Chondrocyte (in vitro differentiated cells): ENCODE measurements at places on chromosomes 16 and 17.

DNA sequence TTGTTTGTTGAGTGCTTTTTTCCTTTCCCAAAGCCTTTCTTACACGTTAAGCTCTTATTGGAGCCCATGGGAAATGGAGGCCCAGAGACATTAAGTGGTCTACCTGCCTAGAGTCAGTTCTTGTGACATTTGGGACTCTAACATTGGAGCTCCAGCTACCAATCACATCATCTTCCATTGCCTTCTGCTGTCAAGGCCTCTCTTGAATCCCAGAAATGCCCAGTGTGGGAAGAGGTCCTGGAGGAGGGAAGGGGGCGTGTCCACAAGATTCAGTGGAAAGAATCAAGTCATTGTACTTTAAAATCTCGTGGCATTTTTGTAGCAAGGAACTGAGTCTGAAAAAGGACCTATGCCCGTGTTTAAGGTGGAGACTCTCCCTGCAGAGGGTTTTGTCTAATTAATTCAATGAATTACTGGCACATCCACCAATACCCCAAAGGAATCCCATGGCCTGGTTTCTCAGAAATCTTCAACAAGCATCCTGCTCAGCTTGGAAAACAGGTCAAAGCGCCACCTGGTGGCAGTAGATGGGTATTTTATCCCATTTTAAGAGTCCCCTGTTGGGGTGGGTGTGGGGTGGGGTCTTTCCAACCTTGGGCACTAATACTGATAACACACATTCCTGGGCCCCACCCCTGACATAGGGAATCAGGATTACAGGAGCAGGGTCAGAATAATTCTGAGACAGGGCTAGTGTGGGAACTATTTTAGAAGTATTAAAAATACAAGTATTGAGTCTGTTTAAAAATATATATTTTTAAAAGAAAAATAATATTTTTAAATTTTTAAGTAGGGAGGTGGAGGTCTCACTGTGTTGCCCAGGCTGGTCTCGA is 24.6 kb downstream of the GPT2 start:
- no peak for DNase-seq

DNA sequence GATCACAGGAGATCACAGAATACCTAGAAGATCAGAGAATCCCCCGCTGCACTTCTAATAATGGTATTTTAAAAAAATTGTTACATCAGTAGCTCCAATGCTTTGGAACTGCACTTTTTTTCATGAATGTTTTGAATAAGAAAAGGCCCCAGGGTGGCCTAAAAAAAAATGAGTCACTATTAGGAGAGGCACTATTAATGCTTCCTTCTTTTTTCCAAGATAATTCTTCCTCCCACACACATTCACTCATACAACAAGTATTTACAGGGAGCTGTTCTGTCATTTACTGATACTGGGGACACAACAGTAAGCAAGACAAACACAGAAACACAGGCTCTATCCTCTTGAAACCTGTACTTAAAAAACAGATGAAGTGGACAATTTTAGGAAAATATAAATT is 675 bp upstream of the PDZD9 start:
- DNase-seq, result no peak

GRCh38 chr16:84088695-84089395 is 27.9 kb downstream of the MBTPS1 start:
- no peak for DNase-seq

DNA sequence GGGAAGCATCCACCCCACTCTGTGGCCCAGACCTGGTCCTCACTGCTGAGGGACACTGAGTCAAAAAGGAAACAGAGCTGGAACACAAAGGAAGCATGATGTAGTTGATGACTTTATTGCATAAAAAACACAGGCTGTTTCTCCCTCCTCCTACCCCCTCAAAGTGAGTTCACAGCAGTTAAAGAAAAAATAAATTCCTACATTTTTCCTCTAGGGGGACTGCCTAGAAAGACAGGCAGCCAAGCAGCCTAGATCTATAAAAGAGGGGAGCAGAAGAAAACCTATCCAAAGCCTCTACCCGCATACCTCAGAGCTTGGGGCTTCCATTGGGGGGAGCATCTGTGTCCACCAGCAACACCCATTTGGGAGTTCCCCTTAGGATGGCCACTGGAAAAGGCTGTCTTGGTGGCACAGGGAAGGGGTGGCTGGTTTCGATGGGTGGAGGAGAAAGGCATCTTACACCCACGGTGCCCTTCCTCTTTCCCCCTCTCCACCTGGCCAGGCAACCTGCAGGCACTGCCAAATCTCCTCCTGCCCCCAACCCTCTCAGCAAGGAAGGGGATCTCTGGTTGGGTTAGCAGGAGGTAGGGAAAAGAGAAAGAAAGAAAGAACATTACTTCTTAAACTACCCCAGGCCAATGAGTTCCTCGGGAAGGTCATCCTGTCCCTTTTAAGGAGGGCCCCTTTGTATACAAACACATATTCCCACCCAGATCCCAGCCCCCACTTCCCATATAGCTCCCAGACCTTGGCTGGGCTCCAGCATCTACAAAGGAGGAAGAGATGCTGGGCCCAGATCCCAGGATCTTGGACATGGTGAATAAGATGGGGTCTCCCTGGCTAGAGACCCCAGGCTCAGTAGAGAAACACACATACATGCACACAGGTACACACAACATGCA is 4.0 kb upstream of the SCRN2 start:
- DNase-seq, result no peak

GRCh38 chr16:12600116-12600515 is 203.6 kb downstream of the CPPED1 start:
- DNase-seq, result no peak

GRCh38 chr17:60077672-60078519 is 825 bp downstream of the HEATR6 start:
- no peak for DNase-seq

DNA sequence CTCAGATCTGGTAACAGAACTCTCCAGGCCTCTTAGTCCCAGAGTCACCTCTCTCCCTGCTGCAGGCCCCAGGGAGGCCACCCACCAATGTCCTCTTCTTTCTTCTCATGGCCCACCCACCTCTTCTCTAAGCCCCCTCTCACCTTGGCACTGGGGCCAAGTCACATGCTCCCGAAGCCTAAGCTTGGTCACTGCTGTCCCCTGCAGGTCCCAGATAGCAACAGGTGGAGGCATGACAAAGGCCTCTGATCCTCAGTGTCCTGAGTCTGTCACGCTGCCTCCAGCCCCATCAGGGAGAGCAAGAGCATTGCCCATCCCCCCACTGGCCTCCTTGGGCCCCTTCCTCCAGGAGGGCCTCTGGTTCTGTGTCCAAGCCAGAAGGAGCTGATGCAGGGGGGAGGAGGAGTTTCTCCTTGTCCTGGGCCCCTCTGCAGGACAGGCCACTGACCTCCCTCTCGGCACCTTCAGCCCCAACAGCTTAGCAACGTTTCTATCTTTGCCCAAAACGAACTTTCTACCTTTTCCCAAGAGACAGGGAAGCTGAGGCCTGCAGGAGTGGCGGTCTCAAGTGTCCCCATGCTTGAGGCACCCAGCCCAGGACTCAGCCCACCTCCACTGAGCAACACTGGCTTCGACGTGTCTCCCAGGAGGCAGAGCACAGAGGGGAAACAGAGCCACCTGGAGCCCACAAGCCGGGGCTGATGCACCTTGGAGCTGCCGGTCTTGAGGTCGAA is 8.6 kb downstream of the P2RX1 start:
- no peak for DNase-seq

DNA sequence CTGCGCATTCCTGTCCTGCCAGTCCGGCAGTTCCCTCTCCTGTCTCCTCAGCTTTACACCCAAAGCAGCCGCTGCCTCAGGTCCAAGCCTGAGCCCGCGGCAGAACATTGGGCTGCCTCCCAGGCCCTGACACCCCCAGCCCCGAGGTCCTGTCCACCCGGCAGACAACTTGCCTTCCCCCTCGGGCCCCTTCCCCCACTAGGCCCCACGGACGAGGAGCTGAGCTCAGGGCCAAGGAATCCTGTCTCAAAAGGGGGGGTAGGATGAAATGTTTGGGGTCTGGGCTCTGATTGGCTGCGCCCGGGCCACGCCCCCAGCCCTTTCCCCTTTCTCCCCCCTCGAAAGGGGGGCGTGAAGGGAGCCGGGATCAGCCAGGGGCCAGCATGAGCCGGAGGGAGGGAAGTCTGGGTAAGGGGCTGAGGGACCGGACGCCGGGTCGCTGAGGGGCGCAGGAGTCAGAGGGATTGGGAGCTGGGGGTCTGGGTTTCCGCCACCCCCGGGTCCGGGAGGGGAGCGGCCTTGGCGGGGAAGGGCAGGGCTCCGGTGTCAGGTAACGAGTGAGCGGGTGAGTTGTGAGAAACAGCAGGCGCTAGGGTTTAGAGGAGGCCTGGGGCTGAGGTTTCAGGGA is at the start of gene CTF1:
TSS of gene CTF1 (plus strand) at position 354 of the 628 bp plus-strand sequence. CDS start at position 384, 30 bp downstream.
- DNase-seq, result peak; percentile 90

- no peak for DNase-seq
Observed at GRCh38 chr17:39352986-39353385, 48.4 kb downstream of the FBXL20 start.

GRCh38 chr17:58517378-58517927 is 3.0 kb upstream of the MTMR4 start:
- no peak for DNase-seq

DNA sequence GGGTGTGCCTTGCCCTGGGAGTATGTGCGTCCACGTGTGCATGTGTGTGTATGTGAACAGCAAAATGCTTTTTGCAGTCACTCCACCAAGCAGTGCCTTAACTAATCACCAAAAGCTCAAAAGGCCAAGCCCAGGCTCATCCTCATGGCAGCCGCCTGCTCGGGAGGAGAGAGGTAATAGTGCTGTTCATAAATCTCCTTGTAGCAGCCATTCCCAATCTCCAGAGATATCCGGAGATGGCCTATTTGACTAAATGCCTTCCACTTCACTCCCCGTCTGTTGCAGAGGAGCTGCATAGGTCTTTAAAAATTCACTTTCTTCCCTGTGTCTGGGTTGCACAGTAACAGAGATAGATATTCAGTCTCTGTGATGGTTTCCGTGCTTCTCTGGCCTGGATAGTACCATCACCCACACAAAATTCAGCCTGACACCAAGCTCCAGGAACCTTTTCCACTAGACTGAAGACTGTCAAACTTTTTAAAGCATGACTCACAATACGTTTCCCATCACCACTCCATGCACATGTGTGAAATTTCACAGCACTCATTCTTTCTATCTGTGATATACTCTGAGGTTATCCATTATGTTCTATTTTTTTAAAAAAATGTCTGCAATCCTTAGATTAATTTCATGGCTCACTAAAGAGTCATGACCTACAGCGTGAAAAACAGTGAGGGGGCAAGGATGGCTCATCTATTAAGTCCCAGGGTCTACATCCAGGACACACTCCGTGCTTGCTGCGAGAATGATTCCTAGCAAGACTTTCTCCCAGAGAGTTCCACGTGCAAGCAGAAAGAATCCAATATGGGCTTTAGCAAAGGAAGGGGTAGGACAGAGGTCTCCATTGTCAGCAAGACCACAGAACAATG is 357.8 kb downstream of the GRIN2A start:
- DNase-seq, result no peak

GRCh38 chr16:10970065-10970464 is 25.7 kb downstream of the CLEC16A start:
- DNase-seq, result no peak

- no peak for DNase-seq
Observed at GRCh38 chr16:20102021-20102420, 28.3 kb upstream of the GPR139 start.

DNA sequence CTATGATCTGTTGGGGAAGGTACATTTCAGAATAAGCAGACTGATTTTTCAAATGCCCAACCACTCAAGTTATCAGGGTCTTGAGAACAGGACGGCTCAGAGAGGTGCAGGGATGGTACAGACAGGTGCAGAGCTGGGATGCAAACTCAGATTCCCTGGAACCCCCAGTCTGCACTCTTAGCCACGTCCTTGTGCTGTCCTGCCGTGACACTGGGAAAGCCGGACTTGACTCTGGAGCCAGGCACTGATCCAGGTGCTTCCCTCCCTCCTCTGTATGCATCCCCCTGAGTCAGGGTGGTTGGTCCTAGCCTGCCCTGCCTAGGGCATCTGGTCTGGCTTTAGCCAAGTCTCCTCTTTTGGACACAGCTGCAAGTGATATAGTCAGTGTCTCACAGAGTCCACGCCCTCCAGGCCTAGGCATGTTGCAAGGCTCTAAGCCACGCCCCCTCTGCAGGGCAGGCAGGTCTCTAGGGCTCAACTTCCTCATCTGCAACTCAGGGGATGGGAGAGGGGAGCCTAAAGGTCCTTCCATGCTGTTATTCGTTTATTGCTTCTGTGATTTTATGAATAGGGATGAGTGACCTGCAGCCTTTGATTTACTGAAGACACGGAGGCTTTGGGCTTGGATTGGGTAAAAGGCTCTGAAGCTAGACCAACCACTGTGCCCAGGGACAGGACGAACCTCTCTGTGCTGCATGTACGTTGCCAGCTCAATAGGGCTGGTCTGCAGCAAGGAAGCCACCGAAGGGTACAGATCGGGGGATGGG is 97.3 kb downstream of the SDK2 start:
- DNase-seq, result no peak

DNA sequence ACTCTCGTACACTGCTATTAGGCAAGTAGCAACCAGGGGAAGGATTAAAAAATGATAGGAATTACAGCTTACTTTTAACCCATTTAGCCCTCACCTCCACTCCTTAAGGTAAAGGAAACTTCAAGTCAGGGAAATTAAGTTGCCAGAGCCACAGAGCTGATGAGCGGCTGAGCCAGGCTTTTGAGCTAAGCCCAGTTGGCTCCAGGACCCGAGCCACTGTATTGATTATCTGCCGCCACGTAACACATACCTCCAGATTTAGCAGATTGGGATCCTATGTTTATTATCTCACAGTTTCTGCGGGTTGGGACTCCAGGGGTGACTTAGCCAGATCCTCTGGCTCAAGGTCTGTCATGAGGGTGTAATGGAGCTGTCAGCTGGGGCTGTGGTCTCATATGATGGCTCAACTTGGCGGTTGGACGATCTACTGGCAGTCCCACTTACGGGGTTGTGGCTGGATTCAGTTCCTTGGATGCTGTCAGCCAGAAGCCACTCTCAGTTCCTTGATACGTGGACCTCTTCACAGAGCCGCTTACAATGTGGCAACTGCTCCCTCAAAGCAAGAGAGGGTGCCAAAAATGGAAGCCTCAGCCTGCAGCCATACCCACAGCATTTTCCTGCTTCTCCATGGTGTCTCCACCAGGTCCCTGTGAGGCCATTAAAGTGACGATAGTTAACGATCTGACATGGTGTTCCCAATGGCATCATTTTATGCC is 57.3 kb downstream of the TMEM186 start:
- DNase-seq, result no peak

DNA sequence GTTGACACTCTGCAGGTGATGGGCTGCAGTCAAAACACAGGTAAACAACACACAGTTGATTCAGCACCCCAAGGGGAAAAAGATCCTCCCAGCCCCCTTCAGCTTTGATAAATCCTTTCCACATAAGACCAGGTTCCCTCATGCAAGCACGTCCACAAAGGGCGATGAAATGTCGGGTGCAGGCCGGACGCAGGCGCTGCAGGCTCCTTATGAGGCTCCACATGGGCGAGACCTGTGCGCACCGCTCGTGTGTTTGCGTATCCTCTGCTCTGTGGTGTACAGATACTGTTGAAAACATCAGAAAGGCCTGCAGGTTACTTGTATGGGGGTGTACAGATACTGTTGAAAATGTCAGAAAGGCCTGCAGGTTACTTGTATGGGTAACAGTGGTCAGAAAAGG is 14.4 kb upstream of the ZNF750 start:
- no peak for DNase-seq

GRCh38 chr16:85541980-85542900 is 70.9 kb upstream of the GSE1 start:
- DNase-seq, result no peak
